ENCODE measurements at places on chromosomes 3 and 15. TPM values are rescaled to one million over a fixed set of nuclear protein-coding genes. Genes with fewer than 3 reads are reported as not detected.

DNA sequence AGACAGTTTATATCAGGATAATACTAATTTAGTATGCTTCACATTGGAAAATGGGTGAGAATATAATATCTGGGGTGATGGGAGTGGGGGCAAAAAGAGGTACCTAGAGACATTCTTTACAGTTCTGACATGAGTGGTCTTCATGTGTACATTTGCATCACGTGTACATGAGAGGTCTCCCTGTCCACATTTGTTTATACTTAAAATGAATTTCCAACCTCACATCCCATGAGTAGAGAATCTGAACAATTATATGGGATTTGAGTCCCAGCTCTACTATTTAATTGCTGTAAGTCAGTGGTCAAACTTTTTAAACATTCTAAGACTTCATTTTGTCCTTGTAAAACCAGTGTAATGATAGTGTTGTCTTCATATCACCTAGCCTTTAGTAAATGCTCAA, 408.4 kb downstream of the NAALADL2 start:
- DNase-seq: no peak

DNA sequence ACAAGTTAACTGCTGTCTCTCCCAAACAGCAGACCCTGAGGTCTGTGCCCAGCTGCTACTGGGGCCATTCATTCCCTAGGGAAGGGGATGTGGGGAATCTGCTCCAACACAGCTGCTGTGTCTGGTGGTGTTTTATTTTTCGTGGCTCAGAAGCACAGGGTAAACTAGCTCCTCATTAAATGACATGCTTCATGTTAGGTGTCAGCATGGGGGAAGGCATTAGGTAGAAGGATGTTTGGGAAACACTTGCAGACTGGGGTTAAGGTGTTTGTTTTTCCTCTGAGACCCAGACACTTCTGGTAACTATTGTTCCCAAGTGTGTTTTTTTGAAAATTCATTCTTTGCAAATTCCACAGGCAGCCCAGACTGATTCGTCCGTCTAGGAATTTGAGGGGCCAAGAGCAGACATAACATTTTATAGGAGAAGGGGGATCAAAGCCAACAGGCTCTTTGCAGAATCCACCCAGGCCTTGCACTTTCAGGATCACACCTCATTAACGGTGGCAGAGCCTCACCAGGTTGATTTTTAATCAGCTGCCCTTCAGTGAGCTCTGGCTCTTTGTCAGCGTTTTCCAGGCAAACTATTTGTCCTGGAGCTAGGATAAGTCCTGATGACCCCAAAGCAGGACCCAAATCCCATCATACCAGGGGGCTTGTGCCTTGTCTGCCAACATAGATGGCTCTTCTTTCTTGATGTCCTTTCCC, 65.4 kb upstream of the ITGA11 start:
- no peak for DNase-seq

DNA sequence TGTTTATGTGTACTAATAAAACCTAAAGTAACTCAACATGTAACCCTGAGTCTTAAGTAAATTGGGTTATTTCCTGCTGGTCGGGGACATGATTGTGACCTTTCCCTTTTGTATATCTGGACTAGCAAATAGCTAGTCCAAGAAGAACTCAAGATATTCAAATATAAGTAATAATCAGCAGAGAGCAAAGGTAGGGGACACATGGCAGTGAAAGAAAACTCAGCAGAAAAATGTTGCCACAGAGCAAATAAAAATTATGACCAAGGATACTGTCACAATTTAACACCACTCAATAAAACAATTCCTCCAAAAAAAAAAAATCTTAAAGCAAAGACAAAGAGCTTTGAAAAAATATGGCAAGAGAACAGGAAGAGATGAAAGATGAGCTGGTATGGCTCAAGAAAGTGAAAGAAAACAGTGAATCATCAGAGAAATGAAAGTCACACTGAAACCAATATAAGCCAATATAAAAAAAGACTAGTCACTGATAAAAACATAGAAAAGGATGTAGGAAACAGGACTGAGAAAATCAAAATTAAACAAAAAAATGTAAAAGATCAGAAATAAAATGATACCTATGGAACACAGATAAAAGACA, 43.4 kb downstream of the HLTF start:
- DNase-seq: no peak

GRCh38 chr15:48352474-48353072, 21.3 kb downstream of the DUT start:
- DNase-seq: no peak

GRCh38 chr3:105965384-105965783, 96.6 kb upstream of the CBLB start:
- DNase-seq: no peak

GRCh38 chr15:89975482-89976245, 25.5 kb upstream of the ZNF710 start:
- DNase-seq: no peak

The AP3B2 gene
- 1.8 TPM for total RNA-seq

DNA sequence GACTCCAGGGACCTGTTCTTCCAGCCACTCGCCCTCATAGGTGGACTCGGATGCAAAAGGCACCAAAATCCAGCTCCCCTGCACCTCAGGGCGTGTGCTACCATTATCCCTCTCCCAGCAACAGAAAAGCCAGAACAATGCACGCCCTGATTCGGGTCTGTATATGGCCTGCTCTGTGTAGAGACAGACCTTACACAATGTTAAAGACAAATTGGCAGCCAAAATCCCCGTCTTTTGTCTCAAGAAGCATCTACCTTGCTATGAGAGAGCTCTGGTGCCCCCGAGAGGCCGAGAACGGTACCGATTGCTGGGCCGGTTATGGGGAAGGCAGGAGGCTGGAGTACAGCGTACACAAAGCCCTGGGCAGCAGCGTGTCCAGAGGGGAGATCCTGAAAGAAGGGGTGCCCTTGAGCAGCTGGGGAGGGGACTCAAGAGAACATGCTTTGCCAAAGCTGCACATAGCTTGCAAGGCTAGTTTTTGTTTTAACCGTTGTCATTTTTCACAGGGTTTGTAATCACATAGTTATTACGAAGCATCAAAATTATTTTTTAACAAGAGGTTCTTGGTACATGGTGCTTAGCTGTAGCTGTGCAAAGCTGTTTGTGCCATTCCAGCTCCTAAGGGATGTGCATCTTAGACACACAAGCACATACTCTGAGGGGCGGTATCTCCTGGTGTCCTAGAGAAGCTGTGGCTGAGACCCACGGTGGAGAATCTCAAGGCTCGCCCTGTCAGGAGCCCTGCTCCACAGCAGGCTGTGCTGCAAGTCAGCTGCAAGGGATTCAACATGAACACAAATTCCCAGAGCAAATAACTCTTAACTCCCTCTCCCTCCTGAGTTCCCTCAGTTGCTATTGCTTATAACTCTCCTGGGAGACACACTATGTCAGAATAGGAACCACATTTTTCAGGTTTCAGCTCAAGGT, 461.5 kb upstream of the PPP2R3A start:
- DNase-seq: peak; percentile 52

- no peak for DNase-seq
Observed at GRCh38 chr3:197484204-197484901, 71.4 kb downstream of the BDH1 start.

DNA sequence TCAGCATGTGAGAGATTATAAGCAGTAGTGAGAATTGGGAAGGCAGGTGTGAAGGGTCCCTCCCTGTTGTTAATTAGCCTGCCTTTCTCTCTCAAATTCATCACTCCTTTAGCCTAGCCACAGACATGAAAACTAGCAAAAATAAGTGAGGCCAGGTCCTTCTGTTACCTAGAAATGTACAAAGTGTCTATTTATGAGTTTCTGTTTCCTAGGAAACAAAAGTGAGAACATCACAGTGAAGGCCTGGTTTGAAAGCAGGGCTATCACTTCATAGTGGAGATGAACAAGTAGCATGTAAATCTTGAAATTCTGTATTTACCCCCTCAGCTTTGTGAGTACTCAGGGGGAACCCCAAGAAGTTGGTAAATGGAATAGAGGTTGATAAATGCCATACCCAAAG, 78.2 kb upstream of the UMPS start:
- DNase-seq: no peak

DNA sequence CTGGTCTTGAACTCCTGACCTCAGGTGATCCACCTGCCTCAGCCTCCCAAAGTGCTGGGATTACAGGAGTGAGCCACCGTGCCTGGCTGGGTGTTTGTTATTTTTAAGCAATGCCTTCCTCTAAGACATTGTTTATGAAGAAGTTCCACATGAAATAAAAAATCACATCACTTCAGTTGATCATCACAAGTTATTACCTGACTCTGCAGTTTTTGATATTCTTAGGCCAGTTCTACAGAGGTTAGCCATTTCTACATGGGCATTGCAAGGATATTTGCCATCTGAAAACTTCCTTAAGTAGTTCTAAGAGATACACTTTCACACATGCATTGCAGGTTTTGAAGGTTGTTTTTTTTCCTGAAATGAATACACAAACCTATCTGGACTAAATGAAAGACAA, 82.1 kb downstream of the PYDC2 start:
- no peak for DNase-seq
